ENCODE measurements at places on chromosomes 1 and 21.
A peak's percentile ranks its signal among the peaks of the same experiment; 100 is the strongest.

DNA sequence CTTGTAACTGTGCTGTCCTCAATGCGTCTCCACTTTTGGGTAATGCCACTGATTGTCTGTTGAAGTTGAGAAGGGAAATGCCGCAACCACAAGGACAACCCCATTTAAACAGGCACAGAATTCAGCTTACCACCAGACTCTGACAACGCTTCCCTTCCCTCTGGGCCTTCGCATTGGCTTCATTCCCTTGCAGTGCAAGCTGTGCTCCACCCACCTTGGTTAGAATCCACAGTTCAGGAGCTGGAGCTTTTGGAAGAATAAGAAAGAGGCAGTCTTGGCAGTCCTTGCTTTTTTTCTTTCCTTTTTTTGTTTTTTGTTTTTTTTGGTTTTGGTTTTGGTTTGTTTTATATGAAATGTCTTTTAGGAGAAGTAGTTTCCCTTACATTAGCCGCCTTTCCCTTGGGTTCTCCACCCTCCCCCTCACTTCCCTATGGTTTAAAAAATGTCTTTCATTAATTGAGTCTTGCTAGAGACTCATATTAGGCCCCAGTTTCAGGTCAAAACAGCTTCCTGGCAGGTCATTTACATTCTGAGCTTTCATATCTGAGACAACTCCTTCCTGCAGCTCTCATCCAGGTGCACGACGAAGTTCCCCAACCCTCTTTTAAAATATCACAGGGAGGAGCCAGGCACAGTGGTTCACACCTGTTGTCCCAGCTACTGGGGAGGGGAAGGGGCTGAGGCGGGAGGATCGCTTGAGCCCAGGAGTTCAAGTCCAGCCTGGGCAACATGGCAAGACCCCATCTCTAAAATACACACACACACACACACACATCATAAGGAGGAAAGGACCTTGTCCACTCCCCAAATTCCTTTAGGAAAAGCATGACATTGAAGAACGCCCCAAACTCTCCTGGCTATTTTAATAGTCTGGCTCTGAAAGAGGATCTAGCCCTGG is 20.7 kb upstream of the LAX1 start:
- no peak for DNase-seq

DNA sequence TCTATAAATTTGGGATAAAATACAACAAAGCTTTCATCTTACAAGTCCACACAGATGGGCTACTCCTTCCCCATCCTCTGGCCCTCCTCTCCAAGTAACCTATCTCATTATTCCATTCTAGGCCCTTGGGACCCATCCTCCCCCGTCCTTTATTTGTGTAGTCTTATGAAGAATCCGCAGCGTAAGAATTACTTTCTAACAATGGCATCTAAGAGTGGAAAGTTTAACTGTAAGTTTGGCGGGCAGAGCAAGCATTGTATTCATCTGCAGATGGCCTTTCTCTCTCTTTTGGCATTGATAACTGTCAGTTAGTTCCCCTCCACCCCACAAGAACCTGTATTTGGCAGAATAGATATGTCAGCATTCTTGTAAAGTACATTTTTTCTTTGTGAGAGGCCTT is 91.9 kb upstream of the TSPAN2 start:
- DNase-seq = no peak

DNA sequence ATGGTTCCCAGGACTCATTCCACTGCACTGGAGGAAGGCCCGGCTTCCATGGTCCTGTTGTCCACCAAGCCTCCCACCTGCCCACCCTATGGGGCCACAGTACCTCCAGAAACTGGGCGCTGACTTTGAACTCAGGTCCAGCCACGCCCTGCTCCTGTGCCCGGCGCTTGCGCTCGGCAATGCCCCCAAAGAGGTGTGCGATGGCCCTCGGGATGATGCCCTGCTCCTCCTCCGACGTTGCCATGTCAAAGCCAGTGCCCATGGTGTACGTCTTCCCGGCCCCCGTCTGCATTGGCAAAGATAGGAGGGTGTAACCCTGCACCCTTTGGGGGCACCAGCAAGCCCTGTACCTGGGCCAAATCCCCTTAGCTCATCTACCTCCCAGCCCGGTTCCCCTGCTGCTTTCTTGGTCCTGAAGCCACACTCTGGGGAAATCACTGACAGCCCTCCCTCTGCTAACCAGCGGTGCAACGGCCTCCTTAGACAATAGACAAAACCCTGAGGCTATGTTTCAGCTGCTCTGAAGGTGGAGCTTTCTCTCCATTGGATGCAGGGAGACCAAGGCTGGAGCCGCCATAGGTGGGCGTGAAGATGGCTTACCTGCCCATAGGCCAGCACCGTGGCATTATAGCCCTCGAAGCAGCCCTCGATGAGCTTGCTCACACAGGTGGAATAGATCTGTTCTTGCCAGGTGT is 14.7 kb downstream of the KIF21B start:
- no peak for DNase-seq

DNA sequence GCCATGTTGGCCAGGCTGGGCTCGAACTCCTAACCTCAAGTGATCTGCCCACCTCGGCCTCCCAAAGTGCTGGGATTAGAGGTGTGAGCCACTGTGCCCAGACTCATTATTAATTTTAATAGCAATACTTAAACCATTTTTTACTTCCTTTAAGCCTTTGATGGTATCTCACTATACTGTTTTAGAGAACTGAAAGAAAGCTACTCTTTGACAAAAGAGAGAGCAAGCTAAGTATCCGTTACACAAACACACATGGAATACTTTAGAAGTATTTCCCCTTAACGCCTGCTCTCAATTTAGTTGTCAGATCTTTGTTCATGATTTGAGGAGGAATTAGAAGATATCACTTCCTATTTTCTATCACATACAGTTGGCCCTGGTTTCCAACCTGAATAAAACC is 189.4 kb downstream of the COP1 start:
- DNase-seq = no peak

- DNase-seq = no peak
Measured at GRCh38 chr1:96292141-96292540, 429.4 kb upstream of the PTBP2 start.

DNA sequence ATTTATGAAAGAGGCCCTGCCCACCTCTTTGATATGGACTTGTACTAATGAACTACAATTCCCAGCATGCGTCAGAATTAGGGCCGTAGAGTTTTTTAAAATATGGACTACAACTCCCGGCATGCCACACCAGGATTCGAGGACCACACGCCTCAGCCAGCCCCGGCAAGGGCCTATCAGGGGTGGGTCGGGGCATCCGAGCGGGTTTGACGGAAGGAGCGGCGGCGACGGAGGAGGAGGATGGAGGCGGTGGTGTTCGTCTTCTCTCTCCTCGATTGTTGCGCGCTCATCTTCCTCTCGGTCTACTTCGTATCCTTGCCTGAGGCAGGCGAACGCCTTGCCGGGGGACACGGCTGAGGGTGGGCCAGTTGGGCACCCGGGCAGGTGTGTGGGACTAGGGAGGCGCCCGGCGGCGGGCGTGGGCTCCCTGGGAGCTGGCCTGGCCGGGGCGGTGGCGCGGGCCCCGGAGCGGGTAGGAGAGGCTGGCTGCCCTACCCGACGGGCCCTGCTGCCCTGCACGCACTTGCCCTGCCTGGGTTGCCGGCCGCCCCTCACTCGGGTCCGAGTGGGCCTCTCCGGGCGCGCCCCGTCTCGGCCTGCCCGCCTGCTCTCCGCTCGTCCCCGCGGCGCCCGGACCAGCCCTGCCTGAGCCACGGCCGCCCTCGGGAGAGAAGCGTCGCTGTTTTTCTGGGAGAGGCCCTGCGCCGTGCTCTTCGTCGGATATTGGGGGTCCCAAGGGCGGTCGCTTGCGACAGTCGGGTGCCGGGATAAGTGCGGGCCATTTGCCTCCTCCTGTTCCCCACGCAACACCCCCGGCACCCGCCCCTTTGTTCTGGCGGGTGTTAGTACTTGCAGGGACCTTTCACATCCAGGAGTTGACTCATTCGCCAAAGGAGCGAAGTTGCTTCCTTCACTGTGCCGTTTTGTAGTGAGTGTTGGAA is at the start of gene CNIH4:
TSS of gene CNIH4 (plus strand) at position 195 of the 941 bp plus-strand sequence. CDS start at position 241, 46 bp downstream.
- DNase-seq = peak; percentile 85

- peak; percentile 69 for DNase-seq
Measured at GRCh38 chr1:23809751-23810171, 9.2 kb upstream of the GALE start.

GRCh38 chr21:45872471-45872870 is 109.1 kb upstream of the COL6A1 start:
- no peak for DNase-seq

DNA sequence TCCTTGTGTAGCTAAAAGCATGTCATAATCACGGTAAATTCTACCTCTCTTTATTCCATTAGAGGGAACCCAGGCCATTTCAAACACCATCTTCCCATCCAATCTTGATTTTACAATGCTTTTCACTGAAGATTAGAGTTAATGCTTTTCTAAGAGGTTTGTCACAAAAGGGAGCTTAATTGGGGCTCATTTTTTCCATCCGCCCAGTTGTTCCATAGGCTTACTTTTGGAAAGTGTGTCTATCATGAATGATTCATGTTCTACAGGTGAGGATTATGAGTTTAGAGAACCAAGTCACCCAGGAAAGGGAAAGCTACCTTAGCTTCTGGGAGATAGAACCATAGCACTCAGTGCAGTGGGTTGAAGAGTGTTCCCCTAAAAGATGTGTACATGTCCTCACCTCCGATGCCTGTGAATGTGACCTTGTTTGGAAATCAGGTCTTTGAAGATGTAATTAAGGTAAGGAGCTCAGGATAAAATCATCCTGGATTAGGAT is 286.9 kb upstream of the RUNX1 start:
- DNase-seq = no peak

DNA sequence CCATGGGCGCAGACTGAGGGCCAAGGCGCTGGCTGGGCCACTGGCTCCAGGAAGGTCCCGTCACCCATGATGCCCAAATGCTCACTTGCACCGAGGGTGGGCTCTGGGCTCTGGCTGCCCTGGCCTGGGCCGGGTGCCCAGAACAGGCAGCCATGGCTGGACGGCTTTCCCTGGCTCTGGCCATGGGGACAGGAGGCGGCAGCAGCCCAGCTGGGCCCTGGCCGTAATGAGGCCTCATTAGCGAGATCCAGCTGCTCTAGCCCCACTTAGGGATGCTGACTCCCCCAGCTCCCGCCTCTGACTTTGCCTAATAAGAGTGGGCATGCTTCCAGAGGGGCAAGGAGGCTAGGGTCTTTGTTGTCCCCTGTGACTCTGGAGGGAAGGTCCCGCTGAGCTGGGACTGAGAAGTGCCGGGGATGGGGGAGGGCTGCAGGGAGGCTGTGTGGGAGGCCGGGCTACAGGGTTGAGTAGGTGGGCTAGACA is 11.8 kb downstream of the SLC6A9 start:
- no peak for DNase-seq

DNA sequence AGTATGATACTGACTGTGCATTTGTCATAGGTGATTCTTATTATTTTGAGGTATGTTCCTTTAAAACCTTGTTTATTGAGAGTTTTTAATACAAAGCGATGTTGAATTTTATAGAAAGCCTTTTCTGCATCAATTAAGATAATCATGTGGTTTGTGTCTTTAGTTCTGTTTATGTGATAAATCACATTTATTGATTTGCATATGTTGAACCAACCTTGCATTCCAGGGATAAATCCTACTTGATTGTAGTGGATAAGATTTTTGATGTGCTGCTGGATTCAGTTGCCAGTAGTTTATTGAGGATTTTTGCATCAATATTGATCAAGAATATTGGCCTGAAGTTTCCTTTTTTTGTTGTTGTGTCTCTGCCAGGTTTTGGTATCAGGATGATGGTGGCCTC is 158.0 kb downstream of the CENPF start:
- DNase-seq = no peak

DNA sequence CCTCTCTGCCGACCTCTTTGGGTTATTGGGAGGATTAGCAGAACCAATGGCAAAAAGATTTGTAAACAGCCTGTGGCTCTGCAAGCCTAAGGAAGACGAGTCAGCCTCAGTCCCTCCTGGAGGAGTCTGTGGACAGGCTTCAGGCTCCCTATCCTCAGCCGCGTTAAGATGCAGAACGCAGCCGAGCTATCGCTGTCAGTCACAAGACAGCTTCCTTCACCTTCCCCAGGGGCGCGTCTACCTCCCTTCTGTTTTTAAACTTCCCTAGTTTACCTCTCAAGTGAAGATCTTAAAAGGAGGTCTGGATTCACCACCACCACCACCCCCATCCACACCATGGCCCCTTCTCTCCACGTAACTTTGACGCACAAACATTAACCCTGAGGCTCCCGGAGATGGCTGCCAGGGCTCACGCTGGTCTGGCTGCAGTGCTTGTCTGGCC is 738 bp downstream of the CAMK1G start:
- DNase-seq = no peak

DNA sequence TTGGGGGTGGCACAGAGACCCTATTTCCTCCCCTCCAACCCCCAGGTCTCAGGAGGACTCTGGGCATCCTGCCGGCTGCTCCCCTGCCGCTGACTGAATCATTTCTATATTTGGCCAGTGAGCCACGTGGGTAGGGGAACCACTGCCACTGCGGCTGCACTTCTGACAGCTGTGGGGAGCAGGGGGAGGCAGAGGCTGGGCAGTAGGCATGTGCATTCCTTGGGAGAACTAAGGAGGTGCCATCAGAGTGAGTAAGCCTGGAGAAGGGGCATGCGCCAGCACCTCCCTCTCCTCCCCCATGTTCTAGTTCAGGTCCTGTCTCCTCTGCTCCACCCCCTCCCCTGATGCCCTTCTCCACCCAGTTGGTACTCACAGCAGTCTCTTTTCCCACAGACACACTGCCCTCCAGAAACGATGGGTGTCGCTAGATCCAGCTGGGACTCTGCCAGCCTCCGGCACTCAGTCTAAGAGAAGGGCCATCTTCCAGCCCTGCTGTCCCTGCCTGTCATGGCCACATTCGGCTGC is 12.0 kb downstream of the PPFIA4 start:
- no peak for DNase-seq

GRCh38 chr1:9473032-9473807 is 66.0 kb upstream of the SLC25A33 start:
- peak; percentile 4 for DNase-seq

DNA sequence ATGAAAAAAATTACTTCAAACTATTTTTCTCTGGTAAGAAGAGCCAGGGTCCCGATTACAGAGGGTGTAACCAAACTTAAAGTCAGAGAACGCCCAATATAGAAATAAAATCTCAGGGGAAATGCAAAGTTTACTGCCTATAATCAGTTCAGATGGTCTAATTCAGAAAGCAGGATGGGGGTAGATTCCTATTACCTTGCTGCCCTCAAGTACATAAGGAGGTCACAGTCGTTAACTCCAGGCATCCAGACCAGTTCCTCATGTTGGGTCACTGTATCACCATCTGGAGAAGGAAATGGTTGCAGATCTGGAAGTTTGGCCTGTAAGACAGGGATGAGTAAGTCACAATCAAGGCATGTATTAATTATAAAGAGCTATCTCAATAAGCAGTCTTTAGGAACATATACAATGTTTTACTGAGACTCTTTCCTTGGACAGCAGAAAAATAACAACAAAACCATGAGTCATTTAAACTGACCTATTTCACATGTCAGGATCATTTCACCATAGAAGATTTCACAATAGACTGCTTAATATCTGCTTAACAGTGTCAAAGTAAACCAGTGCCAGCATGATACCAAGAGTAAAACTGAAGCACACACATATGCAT is 179.4 kb downstream of the SLC45A1 start:
- no peak for DNase-seq

- no peak for DNase-seq
Measured at GRCh38 chr1:53037159-53037558, 24.9 kb upstream of the PODN start.
